ENCODE measurements at places on chromosomes 16 and 17. TPM values are rescaled to one million over a fixed set of nuclear protein-coding genes. Genes with fewer than 3 reads are reported as not detected.

- H3K36me3 ChIP-seq: no peaks in the 10 kb centered on the region
- no peak overlapping the region for H3K27ac ChIP-seq
- no peak overlapping the region for H3K4me3 ChIP-seq
- no peaks in the 10 kb centered on the region for H3K4me1 ChIP-seq
- no peak for DNase-seq
Observed at GRCh38 chr17:14434506-14434905, 133.6 kb downstream of the HS3ST3B1 start.

GRCh38 chr17:41428591-41429291 lies 4.4 kb upstream of the KRT37 start:
- no peak for DNase-seq
- peaks cover 4% of the 10 kb centered on the region for H3K4me1 ChIP-seq
- no peak overlapping the region for H3K4me3 ChIP-seq
- H3K27ac ChIP-seq: no peak overlapping the region
- no peaks in the 10 kb centered on the region for H3K27me3 ChIP-seq

DNA sequence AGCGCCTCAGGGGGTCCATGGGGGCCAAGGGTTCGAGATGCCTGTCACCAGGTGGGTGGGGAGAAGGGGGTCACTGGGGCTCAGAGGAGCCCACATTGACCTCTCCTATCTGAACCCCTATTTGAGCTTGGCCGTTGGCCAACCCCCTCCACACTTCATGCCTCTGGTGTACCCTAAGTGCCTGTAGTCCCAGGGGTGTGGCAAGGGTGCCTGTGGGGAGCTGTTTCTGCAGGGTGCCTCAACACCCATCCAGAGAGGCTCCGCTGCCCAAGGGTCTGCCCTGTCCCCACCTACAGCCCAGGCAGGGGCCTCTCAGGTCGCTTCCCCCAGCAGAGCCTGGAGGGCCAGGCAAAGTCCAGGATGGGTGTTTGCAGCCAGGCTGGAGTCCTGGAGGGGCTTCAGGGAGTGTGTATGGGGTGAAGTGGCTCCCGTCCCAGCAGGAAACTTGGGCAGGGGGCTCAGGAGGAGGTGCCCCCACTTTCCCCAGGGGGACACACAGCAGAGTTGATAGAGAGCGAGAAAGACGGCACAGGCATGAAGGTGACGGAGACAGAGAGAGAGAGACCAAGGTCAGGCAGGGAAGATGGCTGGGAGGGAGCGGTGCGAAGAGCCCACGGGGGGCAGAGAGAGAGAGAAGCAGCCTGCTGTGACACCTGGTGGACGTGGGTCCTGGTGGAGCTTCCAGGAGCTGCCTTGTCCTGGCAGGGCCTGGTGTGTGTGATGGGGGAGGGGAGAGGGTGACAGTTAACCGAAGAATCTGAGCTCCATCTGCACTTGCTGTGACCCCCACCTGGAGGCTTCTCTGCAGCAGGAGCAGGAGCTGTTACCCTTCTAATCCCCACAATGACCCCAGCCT lies at the start of gene SEPTIN12:
Gene SEPTIN12, minus strand, starts transcription at position 719 of the 856 bp plus-strand sequence. Its CDS starts 700 bp downstream, at position 19.
- peaks cover 12% of the 10 kb centered on the region for H3K4me1 ChIP-seq
- H3K36me3 ChIP-seq: no peaks in the 10 kb centered on the region
- no peak within 1 kb of the TSS for H3K4me3 ChIP-seq

DNA sequence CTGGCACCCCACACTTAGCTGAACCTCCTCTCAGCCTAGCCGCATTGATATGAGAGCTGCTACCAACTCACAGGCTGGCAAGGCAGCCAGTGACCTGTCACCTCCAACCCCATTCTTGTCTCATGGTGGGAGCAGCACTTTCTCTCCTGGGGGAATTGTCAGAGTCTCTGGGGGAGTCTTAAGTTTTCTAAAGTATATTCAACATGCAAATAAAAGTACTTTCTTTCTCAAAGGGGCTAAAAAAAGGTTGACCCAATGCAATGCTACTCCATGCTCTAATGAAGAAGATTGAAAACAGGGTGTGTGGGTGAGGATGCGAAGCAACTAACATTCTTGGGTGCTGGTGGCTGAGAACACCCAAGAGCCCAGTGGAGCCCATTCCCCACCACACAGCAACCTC lies 53.1 kb upstream of the SREBF1 start:
- H3K4me1 ChIP-seq: peaks cover 15% of the 10 kb centered on the region
- H3K4me3 ChIP-seq: no peak overlapping the region
- H3K27me3 ChIP-seq: no peaks in the 10 kb centered on the region
- peaks cover 24% of the 10 kb centered on the region for H3K36me3 ChIP-seq
- no peak overlapping the region for H3K27ac ChIP-seq

DNA sequence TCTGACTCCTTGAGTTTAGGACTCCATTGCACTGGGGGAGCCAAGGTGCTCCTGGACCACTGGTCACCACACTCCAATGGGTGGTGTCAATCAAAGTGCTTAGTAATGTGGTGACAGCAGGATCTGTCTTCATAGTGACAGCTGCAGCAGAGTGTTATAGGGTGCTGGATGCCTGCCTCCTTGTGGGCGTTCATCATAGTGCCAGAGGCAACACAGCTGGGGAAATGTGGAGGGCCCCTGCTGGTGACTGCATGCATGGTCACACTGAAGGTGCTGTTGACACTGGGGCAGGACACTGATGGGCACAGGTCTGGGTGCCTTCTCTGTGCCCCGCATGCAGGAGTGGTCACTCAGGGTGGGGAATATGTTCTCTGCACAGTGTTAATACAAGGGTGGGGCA lies 177.5 kb upstream of the CDH8 start:
- no peak overlapping the region for H3K27ac ChIP-seq
- peaks cover 12% of the 10 kb centered on the region for H3K27me3 ChIP-seq
- no peak for DNase-seq
- H3K4me3 ChIP-seq: no peak overlapping the region
- H3K36me3 ChIP-seq: no peaks in the 10 kb centered on the region

DNA sequence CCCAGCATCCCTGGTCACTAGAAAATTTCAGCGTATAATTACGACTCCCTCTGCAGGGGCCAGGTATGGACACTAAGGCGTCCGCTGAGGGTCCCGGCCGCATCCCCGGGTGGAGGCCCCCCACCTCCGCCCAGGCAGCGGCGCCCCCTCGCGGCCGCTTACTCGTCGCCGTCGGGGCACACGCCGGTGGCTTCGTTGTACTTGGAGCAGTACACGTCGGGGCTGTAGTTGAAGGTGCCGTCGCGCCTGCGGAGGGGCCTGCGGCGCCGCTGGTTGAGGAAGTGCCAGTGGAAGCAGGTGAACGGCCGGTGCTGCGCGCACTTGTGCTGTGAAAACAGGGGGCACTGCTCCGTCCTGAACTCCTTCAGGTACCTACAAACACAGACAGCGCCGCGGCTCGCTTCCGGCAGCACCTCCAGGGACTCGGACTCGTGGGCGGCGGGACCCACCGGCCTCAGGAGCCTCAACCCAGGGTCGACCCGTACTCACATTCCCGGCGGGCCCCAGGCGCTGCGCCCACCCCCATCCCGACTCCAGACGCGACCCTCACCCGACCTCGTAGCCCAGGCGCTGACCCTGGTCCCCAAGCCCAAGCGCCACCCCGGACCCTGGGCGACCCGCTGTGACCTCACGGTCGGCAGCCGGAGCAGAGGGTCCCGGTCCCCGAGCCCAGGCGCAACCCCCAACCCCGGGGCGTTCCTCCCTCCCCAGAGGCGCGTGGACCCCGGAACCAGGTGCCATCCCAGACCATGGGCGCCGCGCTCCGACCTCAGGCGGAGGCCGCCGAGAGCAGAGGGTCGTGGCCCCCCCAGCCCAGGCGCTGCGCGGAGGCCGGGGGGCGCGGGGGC lies 596 bp downstream of the UNKL start:
- DNase-seq: peak; percentile 67
- H3K4me3 ChIP-seq: peak overlapping the region; percentile 78
- H3K36me3 ChIP-seq: peaks cover 8% of the 10 kb centered on the region
- peak overlapping the region; percentile 56 for H3K27ac ChIP-seq
- H3K27me3 ChIP-seq: no peaks in the 10 kb centered on the region

- H3K27ac ChIP-seq: no peak overlapping the region
- peaks cover 7% of the 10 kb centered on the region for H3K27me3 ChIP-seq
- no peaks in the 10 kb centered on the region for H3K36me3 ChIP-seq
- H3K4me3 ChIP-seq: no peak overlapping the region
- no peaks in the 10 kb centered on the region for H3K4me1 ChIP-seq
Observed at GRCh38 chr17:71942626-71943025, 178.2 kb upstream of the SOX9 start.

DNA sequence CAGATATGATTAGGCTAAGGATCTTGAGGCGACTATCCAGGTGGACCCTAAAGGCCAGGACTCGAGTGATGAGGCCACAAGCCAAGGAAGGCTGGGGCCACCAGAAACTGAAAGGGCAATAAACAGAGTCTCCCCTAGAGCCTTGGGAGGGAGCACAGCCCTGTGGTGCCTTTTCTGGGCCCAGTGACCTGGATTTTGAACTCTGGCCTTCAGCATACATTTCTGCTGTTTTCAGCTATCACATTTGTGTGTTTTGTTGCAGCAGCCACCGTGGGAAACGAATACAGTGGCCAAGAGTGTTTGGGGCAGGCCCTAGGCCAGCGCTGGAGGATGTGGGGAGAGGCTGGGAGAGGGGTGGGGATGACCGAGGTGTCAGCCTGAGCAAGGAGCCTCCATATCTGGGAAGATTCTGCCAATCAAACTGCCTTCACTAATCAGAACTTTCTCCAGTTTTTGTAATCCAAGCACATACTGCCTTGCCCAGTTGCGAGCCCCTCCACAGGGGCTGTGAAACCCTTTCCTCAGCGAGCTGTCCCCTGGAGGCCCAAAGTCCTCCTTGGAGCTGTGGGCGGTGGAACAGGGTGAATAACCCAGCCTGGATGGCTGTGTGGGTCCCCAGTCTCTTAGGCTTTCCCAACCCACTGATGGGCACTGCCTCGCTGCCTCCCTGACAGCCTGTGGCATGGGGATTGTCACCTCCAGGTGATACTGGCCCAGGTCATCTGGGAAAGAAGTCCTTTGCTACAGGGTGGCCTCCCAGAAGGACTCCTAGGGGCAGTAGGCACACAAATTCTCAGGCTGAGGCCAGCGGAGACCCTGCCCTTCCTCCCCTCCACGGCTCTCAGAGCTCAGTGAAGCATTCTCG lies 16.8 kb downstream of the B9D1 start:
- H3K36me3 ChIP-seq: peaks cover 3% of the 10 kb centered on the region
- no peak overlapping the region for H3K4me3 ChIP-seq
- H3K27ac ChIP-seq: no peak overlapping the region
- DNase-seq: no peak
- no peaks in the 10 kb centered on the region for H3K27me3 ChIP-seq
- peaks cover 24% of the 10 kb centered on the region for H3K4me1 ChIP-seq

DNA sequence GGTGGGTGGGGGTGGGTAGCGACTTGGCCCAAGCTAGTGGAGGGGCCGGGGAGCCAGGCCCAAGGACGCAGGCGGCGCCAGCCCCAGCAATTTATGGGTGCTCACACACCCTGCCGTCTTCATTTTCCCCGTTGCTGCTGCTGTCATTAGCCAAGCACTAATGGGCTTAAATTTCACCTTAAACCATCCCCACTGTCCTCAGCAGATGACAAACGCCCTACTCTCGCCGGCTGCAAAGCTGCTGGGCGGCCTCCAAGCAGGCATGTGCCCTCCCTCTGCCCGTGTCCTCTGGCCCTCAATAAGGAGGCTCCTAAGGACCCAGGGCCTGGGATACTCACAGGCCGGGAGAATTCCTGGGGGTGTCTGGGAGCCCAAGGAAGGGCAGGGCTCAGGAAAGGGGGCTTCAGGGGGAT lies 66.1 kb downstream of the SREBF1 start:
- H3K27me3 ChIP-seq: no peaks in the 10 kb centered on the region
- DNase-seq: no peak
- H3K4me1 ChIP-seq: peaks cover 67% of the 10 kb centered on the region
- H3K36me3 ChIP-seq: no peaks in the 10 kb centered on the region
- peak overlapping the region; percentile 86 for H3K27ac ChIP-seq

- H3K27me3 ChIP-seq: no peaks in the 10 kb centered on the region
- no peak for DNase-seq
- no peaks in the 10 kb centered on the region for H3K36me3 ChIP-seq
- no peak overlapping the region for H3K4me3 ChIP-seq
Observed at GRCh38 chr16:88760424-88761142, 24.4 kb downstream of the PIEZO1 start.

- DNase-seq: no peak
- no peaks in the 10 kb centered on the region for H3K36me3 ChIP-seq
- H3K27ac ChIP-seq: no peak overlapping the region
- H3K27me3 ChIP-seq: peaks cover 14% of the 10 kb centered on the region
Observed at GRCh38 chr17:76996741-76997694, 128.8 kb downstream of the MGAT5B start.

DNA sequence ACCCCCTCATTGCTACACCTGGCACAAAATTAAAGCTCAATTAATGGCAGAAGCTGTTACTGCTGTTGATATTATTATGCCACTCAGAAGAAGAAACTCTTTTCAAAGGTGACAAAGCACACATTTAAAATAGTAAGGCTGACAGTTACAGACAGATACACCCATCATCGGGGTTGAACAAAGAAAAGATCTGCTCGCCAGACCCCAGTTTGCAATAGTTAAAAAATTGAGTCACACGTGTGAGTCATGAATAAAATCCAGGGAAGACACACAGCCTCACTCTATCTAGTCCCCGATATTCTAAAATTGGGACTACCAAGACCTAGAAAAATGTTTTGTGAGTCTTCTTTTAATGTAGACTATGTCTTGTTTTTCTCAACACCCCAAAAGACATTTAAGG lies 330.0 kb upstream of the SOX9 start:
- no peaks in the 10 kb centered on the region for H3K4me1 ChIP-seq
- no peak overlapping the region for H3K27ac ChIP-seq
- no peaks in the 10 kb centered on the region for H3K27me3 ChIP-seq
- no peak for DNase-seq
- H3K36me3 ChIP-seq: no peaks in the 10 kb centered on the region

- no peak overlapping the region for H3K4me3 ChIP-seq
- no peak for DNase-seq
- no peak overlapping the region for H3K27ac ChIP-seq
- H3K27me3 ChIP-seq: peaks cover 21% of the 10 kb centered on the region
- no peaks in the 10 kb centered on the region for H3K36me3 ChIP-seq
- H3K4me1 ChIP-seq: no peaks in the 10 kb centered on the region
Observed at GRCh38 chr16:83365166-83365565, 442.6 kb upstream of the HSBP1 start.

- peaks cover 39% of the 10 kb centered on the region for H3K27me3 ChIP-seq
- no peaks in the 10 kb centered on the region for H3K4me1 ChIP-seq
- H3K36me3 ChIP-seq: no peaks in the 10 kb centered on the region
Observed at GRCh38 chr16:9176547-9177418, 85.3 kb downstream of the HAPSTR1 start.

GRCh38 chr17:18858567-18859245 lies 775 bp downstream of the PRPSAP2 start:
- H3K36me3 ChIP-seq: no peaks in the 10 kb centered on the region
- peak overlapping the region; percentile 13 for H3K27ac ChIP-seq
- peak overlapping the region; percentile 88 for H3K4me3 ChIP-seq
- no peak for DNase-seq
- H3K4me1 ChIP-seq: peaks cover 40% of the 10 kb centered on the region
- H3K27me3 ChIP-seq: no peaks in the 10 kb centered on the region

- no peak overlapping the region for H3K4me3 ChIP-seq
- no peaks in the 10 kb centered on the region for H3K4me1 ChIP-seq
- no peaks in the 10 kb centered on the region for H3K27me3 ChIP-seq
Observed at GRCh38 chr17:48928876-48929811, 15.5 kb downstream of the SNF8 start.

The CACNG3 gene
- not detected for total RNA-seq

The HYDIN gene
- 1.2 TPM for total RNA-seq

Measured in mesothelial cell of epicardium (in vitro differentiated cells).